ENCODE measurements at places on chromosomes 6 and 20.

DNA sequence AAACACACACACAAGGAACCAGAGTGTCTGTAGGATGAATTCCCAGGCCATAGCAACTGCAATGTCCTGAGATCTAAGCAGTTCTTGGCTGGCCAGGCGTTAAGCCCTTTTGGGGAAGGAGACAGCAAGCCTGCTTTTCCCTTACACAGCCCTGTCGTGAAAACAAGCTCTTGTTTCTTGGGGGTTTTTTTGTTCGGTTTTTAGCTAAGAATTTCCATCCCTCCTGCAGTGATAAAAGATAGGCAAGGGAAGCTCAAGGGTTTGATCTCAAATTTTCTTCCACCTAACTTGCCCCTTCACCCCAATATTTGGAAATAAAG, 1.5 kb downstream of the TNFRSF21 start:
- DNase-seq: no peak

DNA sequence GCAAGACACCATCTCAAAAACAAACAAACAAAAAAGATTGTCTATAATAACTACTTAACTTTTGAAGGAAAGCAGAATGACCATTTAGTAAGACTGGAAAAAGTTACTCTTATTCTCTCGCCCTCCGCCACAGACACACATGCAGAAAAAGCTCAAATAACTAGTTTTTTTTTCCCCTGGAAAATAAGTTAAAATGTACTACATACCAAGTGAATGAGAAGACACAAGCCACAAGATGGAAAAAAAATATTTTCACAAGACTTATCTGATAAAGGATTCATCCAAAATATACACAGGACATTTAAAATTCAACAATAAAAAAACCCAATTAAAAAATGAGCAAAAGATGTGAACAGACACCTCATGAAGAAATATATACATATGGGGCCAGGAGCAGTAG, 31.9 kb downstream of the NUDT3 start:
- no peak for DNase-seq

DNA sequence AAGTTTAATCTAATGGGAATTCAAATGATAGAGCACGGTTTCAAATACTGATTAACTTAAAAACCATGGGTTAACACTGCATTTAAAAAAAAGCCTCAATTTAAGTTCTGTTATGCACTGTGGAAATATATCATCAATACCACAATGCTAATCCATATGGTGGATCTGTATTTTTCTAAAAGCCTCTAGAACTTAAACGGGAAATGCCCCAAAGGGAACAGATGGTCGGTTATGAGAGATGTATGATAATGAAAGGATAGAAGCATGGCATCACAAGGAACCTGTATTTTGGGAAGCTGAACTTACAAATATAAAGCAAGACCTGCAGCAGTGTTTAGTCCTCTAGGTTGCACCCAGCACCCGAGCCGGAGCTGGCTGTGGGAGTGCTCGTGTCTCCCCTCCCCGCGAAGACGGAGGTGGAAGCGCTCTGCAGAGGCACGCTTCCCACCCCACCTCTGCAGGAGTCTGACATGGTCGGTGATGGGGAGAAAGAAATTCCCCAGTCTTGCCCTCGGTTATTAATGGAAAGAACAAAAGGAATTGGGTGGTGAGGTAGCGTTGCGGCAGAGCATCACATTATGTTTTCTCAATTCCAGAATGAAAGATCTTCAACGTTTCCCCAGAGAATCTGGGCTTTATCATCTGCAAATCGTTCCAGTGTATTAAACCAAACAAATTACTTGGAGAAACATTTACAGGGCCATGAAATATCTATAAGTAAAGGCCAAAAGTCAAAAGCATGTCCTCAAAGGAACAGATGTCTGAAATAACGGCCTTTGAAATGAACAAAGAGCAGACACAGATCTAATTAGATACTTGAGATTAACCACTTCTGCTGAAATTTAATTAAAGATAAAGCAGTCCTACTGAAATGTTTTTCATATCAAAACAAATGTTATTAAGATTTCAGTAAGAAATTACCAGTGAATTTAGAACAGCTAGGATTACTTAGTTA, 103.1 kb upstream of the POPDC3 start:
- DNase-seq: no peak

- DNase-seq: peak; percentile 19
Observed at GRCh38 chr6:39088331-39088730, 26.7 kb downstream of the SAYSD1 start.

DNA sequence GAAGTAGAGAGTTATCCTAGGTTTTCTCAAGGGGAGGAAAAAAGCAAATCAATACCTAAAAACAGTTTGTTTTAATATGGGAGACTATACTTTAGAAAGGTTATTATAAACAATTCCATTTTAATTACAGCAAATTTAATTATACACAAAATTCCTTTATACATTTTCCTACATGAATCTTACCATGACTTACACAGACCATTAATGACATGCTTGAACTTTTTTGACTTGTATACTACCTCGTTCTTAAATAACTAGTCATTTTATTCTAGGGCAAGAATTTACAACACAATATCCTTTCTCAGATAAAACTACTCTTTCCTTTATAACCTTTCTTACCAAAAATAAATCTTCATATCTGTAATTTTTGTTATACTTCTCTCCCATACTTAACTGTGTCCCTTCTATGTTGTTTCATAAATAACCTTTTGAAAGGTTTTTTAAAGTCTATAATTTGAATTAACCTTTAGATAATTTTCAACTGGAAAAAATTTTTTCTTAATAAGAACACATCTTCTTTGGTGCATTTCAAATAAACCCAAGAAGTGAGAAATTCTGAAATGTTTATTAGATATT, 729.4 kb downstream of the TENT5A start:
- no peak for DNase-seq

- no peak for DNase-seq
Observed at GRCh38 chr6:40598516-40598915, 11.4 kb upstream of the LRFN2 start.

- no peak for DNase-seq
Observed at GRCh38 chr6:155628306-155628705, 172.7 kb upstream of the NOX3 start.

GRCh38 chr20:40967700-40968099, 60.9 kb upstream of the TOP1 start:
- no peak for DNase-seq

- DNase-seq: no peak
Observed at GRCh38 chr6:1630771-1631217, 21.1 kb downstream of the FOXC1 start.

GRCh38 chr6:25404693-25405169, 125.6 kb downstream of the CARMIL1 start:
- DNase-seq: no peak

GRCh38 chr6:708237-708598, 15.3 kb upstream of the EXOC2 start:
- DNase-seq: no peak

GRCh38 chr20:22305381-22305780, 279.0 kb downstream of the FOXA2 start:
- no peak for DNase-seq

DNA sequence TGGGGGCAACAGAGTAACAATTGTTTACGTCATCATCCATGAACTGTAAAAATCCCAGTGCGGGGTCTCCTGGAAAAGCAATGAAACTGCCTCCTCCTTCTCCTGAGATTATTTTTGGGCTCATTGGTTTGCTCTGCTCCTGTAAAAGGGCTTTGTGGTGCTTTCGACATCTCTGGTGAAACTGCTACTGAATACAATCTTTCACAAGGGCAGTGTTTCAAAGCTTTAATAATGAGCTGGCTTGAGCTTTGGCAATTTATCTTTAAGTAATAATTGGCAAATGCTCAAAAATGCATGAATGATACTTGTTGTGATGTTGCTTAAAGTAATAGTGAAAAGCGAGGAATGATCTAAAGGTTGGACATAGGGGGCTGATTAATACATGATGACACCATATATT, 43.5 kb upstream of the ENPP1 start:
- DNase-seq: no peak

DNA sequence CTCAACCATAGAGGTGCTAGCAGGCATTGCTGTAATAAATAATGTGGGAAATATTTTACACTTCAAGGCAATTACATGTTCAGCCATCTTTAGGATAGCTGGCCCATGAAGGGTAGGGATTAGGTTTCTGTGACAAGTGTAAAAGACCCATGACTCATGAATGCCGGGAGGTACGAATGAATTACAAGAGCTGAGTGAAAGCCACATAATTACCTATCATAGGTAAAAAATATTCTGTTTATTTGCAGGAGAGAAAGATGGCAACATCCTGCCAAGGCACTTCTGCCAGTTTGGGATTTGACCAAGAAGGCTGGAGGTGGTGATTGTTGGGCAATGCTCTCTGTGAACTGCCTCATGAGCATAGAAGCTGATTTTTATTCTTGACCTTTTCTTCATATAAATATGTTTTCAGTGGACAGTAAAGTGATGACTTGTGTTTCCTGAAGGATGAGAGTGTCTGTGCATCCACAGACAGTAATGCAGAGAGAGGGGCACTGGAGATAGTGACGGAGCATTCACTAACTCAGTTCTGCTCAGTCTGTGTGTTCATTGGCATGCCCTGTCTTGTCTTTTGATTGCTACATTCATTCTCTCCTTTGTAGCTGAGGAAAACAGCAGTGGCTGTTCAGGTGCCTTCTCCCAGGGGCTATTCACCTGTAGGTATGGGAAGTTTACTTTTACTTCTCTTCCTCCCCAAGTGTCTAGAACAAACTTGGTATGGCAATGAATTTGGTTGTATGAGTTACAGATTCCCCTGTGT, 481.1 kb downstream of the TFAP2B start:
- DNase-seq: no peak

DNA sequence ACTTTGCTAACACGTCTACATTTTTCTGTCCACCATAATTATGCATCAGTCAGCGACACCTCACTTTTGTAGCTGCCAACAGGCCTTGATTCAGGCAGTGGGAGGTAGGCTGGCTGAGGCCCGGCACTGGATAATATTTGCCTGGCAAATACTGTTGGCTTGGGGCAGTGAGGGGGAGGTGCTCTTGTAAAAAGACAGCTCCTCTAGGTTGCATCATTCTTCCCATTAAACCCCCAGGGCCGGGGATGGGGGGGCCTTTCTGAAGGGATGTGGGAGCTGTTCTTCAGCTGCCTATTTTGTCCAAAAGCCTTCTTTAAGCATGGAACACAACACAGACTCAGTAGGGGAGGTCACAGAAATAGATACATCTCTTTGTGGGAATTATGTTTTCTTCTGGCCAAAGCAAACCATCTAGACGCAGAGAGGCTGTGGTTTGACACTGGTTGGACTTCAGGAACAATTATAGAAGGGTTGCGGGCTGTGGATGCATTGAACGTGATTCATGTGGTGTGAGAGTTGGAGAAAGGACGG, 338.3 kb upstream of the NT5E start:
- DNase-seq: no peak

All from substantia nigra (tissue), 51 donors.